Adipocyte (in vitro differentiated cells): ENCODE measurements at places on chromosomes 12 and 14.

DNA sequence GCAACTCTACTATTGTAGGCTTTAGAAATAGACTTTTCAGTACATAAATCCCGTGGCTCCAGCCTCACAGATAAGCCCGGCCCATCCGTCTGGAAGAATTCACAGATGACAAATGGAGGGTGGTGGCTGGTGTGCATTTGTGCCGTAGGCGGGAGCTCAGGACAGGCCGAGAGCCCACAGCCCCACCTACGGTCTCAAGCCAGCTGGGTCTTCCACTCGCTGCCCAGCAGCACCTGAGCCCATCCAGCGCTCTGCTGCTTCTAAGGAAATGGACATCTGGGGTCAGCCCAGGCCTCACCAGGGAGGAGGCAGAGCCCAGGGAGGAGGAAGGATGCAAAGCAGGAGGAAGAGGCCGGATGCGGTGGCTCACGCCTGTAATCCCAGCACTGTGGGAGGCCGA is 72.8 kb downstream of the KIF26A start:
- DNase-seq = no peak

GRCh38 chr12:102992297-102992696 is 34.8 kb downstream of the ASCL1 start:
- no peak for DNase-seq

- DNase-seq = no peak
Measured at GRCh38 chr12:2586156-2587038, 208.4 kb upstream of the FKBP4 start.

GRCh38 chr14:36852981-36853691 is 191.5 kb downstream of the PAX9 start:
- peak; percentile 89 for DNase-seq

GRCh38 chr12:108060903-108061302 is 68.2 kb upstream of the WSCD2 start:
- DNase-seq = no peak

- DNase-seq = no peak
Measured at GRCh38 chr14:33030386-33030785, 91.7 kb downstream of the NPAS3 start.

DNA sequence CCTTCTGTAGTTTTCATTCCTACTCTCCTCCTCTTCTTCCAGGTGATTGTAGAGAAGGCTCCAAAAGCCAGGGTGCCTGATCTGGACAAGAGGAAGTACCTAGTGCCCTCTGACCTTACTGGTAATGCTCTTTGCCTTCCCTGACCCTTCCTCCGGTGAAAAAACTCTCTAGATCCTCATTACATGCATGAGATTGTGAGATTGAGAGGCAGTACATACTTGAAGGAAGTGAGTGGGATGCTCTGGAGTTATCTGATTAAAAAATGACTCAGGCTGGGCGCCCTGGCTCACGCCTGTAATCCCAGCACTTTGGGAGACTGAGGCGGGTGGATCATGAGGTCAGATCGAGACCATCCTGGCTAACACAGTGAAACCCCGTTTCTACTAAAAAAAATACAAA is 5.3 kb downstream of the GABARAPL1 start:
- DNase-seq = no peak

GRCh38 chr14:81348061-81348460 is 52.1 kb downstream of the STON2 start:
- no peak for DNase-seq

GRCh38 chr14:77026166-77026929 is 2.2 kb downstream of the IRF2BPL start:
- peak; percentile 61 for DNase-seq

- peak; percentile 89 for DNase-seq
Measured at GRCh38 chr14:64510825-64511671, 6.5 kb downstream of the ZBTB1 start.

- no peak for DNase-seq
Measured at GRCh38 chr12:15274561-15274967, 47.7 kb upstream of the PTPRO start.

DNA sequence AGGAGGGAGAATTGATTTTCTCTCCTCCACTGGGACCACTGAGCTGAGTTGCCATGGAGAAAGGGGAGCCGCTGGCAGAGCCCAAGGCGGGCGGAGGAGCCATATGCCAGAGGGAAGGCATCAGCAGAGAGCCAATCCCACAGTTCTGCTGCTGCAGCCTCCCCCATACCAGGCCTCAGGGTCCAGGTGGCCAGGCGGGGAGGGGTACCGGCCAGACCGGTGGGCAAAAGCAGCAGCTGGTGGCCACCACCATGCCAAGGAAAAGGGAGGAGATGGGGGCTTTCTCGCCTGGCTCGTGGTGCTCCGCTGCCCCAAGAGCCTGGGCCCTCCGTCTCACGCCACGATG is 72.8 kb downstream of the PITPNM2 start:
- no peak for DNase-seq

DNA sequence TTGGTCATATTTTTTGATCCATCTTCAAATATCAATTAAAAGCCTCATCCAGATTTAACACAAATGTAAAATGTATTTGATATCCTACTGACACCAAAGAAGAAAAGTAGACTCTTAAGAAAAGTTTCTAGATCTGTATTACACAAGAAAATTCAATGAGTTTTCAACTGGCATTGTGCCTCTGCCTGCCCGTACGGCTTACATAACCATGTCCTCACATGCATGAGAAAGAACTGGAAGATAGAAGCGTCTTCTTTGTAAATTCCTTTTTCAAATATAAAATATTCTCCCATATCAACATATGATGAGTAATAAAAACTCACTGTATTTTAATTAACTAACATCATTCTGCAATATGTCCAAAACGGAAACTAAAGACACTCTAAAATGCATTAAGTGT is 7.2 kb downstream of the ANKS1B start:
- no peak for DNase-seq

GRCh38 chr12:84973026-84973425 is 60.4 kb upstream of the SLC6A15 start:
- no peak for DNase-seq

- peak; percentile 41 for DNase-seq
Measured at GRCh38 chr12:29640589-29641345, 143.0 kb downstream of the TMTC1 start.

DNA sequence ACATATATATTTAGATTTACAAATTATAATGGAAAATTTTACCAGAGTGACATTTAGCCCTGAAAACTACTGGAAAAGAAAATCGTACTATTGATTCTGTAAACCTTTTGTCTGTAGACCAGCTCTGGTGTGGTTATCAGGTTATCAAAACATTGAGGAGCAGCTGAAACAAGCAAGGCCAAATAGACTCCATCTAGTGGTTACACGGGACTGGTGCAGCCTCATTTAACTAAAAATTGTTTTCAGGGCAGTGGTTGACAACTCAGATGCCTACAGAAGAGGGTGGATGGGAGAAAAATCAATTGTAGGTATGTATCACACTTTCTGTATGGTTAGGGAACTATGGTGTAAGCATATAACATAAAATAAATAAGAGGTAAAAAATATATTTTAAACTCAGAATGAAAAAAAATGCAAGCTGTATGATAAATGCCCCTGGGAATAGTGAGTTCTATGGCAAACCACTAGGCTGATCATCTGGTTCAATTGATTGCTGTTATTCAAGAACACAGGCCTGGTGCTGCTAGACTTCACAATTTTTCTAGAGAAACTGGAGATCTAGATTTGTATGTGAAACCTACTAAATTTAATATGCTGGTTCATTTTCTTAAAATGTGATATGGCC is 51.2 kb downstream of the ACSS3 start:
- peak; percentile 78 for DNase-seq

DNA sequence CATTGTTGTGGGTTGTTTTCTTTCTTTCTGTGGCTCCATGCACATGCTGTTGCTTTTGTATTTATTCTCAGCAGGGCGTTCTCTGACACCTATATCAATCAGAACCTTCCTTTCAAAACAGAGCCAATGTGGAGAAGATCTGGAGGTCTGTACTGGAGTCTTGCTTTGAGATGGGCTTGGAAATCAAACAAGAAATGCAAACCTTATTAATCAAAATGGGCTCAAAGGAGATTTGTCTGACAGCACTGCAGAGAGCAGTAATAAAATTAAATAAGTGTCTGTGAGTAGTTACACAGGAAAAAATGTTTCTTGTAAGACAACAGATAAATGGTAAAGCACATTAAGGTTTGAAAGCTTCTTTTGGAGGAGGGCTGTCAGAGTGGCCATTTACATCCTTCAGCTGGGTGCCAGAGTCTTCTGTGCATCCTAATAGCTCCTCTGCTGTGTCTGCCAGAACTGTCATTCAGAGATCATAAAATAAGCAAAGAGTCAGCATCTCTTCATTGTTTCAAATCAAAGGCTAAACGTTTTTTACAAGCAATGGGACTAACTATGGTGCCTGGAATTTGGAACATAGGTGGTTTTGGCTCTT is 414.3 kb downstream of the NAV3 start:
- DNase-seq = no peak

DNA sequence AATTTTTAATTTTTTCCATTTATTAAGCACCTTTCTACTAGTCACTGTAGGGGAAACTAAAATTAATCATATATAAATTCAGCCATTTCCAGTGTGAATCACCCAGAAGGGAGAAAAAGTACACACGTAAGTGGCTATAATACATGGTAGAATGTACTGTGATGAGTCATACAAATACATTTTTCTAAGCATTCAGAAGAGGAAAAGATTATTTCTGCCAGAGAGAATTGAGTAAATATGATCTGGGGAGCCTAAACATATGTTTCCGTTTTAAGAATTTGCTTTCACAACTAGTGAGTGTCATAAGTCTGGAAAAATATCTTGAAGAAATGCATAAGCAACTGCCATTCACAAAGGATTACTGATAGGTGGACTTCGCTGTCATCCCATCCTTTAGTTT is 102.8 kb downstream of the TGFB3 start:
- DNase-seq = peak; percentile 96

DNA sequence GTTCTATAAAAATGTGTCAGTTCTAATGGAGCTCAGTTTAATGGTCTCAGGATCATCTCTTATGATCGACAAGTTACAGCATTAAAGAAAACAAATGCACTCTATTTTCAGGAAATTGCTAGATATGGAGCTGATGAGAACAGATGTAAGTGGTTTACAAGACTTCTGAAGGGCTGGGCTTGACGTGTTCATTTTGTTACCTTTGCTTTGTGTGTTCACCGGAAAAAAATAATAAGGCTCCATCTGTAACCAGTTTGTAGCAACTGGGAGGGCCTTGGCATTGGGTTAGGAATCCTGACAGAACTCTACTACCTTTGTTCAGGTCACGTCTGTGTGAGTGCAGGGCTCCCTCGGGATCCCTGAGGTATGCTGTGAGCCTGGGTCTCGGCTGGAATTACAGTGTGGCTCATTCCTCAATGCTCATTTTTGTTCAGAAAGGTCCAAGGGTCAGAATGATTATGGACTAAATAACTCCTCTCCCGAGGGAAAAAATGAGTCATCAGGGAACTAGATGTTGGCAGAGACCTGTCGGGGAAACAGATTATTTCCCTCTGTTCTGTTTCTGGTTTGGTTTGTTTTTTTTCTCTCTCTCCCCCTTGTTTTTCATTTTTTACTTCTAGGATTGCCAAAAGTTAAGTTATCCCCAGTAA is 158.0 kb downstream of the SLC5A8 start:
- peak; percentile 91 for DNase-seq

GRCh38 chr14:62247266-62247665 is 485.0 kb downstream of the SNAPC1 start:
- DNase-seq = no peak

DNA sequence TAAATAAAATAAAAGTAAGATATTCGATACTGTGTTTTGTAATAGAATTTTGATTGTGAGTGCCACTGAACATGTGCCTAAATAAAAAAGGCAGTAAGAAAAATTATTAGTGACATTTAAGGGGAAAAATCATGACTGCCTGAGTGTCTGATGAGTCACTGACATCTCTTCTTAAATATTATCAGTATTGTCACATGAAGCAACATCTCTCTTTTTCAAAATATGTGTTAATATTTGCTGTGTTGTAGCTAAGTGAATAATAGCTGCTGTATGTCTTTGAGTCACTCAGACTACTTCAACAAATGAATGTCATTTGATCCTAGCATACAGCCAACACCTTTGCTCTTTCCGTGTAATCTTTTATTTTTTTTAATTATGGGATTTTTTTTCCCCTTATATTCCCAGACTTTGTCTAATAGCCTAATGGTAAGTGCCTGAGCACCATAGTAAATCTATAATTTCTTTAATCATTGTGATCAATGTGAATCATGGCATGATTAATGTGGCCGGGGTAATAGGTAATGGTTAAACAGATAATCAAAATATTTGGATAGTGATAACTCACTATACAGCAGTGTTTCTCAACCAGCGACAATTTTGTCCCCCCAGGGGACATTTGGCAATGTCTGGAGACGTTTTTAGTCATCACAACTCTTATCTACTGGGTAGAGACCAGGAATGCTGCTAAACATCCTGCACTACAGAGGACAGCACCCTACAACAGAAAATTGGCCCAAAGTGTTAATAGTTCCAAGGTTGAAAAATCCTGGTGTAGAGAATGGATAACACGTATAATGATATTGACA is 11.7 kb upstream of the OTX2 start:
- no peak for DNase-seq

- DNase-seq = peak; percentile 99
Measured at GRCh38 chr14:92540472-92541048, 27.0 kb downstream of the RIN3 start.

DNA sequence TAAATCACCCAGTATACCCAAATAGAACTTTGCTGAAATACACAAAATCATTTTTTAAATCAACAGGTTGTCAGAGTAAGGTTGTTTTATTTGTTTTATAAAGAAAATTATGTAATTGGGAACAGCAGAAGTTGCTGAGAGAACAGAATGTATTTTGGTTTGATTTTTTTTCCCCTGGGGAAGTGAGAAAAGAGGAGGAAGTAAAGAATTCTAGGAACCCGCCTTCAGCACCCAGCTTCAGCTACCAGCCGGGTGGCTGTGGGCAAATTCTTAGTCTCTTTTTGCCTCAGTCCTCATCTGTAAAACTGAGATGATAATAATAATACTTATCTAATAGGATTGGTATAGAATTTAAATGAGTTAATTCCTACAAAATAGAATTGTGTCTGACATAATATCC is 119.4 kb downstream of the SRGAP1 start:
- DNase-seq = no peak

DNA sequence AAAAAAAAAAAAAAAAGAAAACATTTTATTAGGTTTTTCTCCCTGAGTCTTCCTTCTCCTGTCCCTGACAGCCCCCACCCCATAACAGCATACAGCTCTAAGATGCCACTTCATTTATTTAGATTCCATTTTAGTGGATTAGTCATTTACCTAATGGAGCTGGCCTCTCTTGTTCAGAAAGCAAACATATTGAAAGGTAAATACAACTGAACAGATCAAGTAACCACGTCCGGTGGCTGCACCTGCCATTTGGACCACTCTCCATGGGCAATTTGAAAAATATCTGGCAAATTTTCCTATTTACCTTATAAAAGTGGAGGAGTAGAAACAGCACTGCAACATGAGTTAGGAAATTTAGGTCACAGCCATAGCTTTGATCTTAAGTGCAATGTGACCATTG is 254.6 kb downstream of the C12orf42 start:
- no peak for DNase-seq

- DNase-seq = no peak
Measured at GRCh38 chr12:130152386-130152785, 9.9 kb upstream of the FZD10 start.

DNA sequence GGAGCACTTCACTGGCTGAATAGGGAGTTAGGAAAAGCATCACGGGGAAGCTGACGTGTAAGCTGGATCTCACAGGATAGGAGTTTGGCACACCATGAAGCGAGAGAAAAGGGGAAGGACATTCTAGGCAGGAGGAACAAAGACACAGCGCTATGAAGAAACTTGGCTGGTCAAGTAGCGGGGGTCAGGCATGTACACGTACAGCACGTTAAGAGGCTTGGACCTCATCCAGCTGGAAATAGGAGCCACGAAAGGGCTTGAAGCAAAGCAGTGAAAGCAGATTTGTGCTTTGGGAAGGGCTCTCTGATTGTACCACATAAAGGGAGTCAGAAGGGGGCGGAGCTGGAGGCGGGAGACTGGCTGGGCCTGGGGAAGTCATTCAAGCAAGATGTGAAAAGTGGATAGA is 19.6 kb upstream of the GALNT8 start:
- DNase-seq = no peak
